ENCODE measurements at places on chromosomes 12 and 14.
A peak's percentile ranks its signal among the peaks of the same experiment; 100 is the strongest.

GRCh38 chr14:102251161-102251560 lies 53.8 kb downstream of the MOK start:
- no peak for DNase-seq

DNA sequence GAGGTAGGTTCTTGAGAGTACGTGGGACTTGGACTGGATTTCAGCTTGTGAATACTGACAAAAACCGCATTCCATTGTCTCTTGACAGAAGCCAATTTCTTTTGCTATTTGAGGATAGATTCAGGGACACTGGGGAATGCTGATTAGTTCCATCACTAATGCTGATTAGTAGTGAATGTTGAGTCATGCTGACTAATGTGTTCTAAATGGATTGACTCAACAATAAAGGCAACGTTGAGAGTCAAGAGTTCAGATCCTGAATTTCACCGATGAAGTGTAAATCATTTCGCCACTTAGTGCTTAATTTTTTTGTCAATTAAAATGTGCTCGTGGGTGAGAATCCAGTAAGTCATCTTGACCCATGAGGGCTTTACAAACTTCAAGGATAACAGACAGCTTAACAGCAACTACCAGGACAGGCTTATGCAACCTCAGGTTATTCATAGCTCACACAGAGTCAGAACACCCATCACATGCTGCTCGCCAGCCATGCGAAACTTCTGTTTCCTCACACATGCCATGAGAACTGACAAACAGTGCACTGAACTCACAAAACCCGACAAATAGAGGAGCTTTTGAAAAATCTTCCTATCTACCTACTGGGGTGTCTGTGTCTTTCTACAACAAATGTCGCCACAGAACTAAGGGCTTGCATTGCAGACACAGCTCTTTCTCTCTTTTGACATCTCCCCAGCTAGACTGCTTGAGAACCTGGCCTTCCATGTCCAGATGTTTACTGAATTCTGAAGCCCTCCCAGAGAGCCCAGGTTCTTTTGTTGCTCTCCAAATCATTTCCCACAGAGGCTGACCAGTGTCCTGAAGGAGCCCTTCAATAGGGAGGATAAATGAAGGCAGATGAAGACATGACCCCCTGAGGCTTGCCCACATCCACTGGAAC lies 316.4 kb downstream of the ZFP36L1 start:
- no peak for DNase-seq

- no peak for DNase-seq
These were observed 319.9 kb downstream of the KCNC2 start for GRCh38 chr12:74889563-74890236.

GRCh38 chr12:79299447-79300198 lies 391.1 kb downstream of the PAWR start:
- no peak for DNase-seq

- peak; percentile 9 for DNase-seq
These were observed 723.8 kb downstream of the BCL11B start for GRCh38 chr14:98548071-98548686.

- no peak for DNase-seq
These were observed 5.6 kb downstream of the FAM234B start for GRCh38 chr12:13049816-13050215.

DNA sequence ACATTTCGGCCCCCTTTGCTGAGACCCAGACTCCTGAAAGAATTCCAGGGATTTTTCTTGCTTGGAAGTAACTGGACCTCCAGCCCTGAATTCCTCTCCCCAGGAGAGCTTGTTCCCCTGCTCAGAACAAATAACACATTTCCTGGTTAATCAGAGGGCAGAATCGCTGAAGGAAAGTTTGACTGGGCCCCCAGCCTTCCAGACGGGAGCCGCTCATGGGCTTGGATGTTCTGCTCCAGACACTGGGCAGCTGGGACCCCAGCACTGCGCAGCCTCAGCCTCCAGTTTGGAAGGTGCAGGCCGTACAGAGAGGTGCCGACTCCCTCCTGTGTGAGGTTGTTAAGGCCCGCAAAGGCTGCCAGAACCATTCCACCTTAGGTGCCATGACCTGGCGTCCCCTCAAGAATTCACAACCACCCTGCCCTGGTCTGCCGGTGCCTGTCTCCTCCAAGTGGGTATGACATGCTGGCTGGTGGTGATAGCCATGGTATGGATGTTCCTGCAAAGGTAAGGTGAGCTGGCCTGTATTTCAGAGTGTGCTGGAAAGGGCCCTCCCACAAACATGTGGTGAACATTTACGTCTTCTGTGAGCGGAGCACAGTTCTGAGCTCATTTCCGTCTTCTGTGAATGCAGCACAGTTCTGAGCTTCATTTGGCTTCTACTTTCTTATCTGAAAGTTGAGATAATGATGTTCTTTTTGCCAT lies 5.1 kb upstream of the LTBP2 start:
- no peak for DNase-seq

DNA sequence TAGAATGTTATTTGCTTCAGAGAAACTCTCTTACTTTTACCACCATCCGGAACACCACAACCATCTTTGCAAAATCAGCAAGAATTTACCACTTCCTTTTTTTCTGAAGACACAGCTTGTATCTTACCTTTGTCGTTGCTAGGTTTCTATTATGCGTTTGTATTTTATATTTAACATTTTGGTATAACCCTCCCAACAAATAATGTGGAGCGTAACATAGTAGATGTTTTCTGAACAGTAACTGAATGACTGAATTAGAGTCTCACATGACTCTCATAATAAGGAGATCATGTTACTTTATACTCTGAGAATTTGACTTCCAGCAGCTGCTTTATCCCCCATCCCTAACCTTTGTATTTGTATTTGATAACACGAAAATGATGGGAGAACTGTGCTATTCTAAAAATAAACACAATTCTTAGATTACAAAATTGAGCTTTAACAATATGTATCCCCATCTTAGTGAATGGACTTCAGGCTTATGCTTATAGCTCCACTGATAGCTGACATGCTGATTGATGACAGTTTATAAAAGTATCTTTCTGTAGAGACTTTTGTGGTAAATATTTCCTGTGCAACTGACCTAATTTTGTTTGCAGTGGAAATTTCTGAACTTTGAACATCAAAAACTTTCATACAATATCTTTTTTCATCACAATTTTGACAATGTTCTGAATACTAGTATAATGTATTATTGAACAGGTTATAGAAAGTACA lies 7.9 kb upstream of the KLRB1 start:
- no peak for DNase-seq

- DNase-seq: no peak
These were observed 13.7 kb downstream of the ARID2 start for GRCh38 chr12:45743247-45743646.

DNA sequence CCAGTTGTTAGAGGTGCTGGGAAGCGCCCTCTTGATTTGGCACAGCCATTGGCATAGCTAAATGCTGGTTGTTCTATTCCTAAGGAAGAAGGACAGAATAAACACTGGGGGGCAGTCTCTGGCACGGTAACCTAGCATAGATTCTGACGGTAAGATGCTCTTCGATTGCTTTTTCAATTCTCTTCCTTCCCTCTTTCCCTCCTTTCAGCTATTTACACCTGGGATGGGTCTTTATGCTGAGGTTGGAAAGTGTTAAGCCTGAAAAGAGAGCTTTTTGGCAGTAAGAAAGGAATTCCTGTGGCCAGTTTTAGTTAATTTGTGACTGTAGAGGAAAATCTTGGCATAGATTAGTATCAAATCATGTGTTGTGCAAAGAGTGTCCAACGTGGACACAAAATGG lies 162.8 kb downstream of the SNAPC1 start:
- no peak for DNase-seq

DNA sequence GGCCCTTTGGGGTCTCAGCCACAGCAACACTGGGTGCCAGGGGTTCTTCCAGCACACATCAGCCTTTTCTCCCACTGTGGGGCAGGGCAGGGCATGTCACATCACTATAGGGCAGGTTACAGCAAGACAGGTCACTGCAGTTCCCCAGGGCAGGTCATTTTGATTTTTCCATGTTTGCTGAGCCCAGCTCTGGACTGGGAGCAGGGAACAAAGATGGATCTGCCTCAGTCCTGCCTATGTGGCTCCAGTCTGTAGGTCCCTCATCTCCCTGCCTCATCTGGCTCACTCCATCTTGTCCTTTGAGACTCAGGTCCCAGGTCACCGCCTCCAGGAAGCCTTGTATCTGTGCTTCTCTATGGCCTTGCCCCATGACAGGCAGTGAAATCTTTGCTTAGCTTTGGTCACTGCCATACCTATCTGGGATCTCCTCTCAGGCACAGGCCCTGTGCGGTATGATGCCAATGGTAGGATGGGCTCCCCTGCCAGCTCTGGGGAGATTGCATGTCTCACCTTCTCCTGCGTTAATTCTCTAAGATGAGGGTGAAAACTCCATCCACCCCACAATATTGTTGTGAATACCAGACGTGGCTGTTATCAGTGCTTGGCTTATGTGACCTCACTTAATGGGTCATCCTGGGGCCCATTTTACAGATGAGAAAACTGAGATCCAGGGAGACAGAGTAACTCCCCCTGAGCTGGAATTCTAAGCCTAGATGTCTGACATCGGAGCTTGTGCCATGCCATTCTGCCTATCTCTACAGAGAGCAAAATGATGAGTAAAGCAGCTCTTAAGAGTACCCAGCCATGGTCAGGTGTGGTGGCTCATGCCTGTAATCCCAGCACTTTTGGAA lies 1.5 kb downstream of the SERPINA6 start:
- DNase-seq: no peak

- DNase-seq: no peak
These were observed 915.3 kb downstream of the FSCB start for GRCh38 chr14:43591776-43592175.

- no peak for DNase-seq
These were observed 1117.5 kb downstream of the AACS start for GRCh38 chr12:126182619-126183236.

DNA sequence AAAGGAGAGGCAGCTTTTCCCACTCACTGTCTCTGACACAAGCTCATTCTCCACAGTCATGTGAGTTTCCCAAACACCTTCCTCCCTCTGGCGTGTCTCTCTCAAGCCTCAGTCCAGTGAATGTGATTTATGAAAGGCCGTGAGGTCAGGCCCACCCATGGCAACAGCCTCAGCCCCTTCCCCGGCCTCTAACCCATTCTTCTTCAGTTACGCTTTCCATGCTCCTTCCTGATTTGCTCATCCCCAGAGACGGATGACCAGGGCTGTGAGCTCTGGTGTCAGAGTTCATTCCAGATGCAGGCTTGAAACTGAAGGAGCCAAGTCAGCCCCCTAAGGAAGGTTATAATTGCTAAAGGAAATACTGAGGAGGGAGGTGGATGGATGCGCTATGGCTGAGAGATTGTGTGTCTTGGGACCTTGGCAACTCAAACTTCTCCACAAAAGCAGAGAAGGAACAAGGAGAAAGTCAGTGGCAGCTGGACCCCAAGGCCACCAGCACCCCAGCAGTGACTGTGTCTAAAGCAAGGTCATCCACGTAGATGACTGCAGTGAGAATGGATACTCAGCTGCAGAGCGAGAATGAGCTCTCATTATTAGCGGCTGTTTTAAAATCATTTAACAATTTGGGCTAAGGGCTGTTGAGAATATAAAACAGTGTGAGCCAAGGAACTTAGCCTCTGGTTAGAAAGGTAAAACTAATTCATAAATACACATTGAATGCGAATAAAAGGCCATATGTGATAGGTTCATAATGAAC lies 84.1 kb downstream of the FBXL14 start:
- no peak for DNase-seq

DNA sequence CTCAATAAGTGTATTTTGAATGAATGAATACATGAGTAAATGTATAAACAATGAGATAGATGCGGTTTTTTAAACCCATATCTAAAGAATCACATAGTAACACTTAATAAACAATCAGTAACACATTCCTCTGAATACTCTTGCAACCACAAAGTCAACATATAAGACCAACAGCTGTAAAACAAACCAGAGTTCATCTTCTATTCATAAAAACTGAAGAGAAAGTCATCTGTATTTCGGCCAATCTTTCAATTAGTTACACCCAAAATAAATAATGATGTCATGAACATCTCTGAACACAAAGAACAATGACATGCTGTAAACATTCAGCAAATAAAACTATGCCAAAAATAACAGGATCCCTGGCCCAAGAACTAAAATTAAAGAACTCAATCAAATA lies 47.2 kb downstream of the ARMH4 start:
- no peak for DNase-seq

- DNase-seq: peak; percentile 1
These were observed 88.0 kb upstream of the TMEM260 start for GRCh38 chr14:56491299-56492285.

DNA sequence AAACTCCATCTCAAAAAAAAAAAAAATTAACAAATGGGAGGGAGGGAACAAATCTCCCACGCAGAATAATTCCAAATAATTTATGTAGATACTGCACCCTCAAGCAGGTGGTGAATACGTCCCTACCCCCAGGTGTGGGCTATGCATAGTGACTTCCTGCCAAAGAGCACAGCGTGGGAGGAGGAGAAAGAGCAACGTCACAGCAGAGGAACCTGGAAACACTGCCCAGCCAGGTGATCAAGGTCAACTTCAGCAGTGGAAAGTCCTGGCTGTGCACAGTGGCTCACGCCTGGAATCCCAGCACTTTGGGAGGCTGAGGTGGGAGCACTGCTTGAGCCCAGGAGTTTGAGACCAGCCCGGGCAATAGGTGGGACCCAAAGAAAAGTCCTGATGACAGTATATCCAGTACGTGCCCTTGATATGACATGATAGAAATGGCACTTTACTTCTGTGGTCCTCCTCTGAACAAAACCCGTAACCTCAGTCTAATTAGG lies 9.5 kb downstream of the CINP start:
- no peak for DNase-seq

DNA sequence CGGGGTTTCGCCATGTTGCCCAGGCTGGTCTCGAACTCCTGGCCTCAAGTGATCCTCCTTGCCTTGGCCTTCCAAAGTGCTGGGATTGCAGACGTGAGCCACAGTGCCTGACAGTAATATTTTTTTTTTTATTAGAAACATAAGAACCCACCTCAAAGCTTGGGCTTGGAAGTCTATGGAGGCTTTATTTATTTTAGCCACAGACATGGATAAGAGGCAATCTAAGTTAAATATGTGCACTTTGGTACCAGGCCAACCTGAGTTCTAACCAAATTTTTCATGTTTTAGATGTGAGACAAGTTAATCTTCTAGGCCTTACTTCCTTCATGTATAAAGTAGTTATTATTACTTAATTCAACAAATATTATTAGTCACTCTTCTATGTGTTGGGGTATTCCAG lies 96.9 kb downstream of the RAD51B start:
- no peak for DNase-seq

GRCh38 chr12:129716825-129717224 lies 187.0 kb downstream of the TMEM132D start:
- DNase-seq: no peak

All from activated CD4-positive, alpha-beta T cell treated with anti-CD3 and anti-CD28 coated beads, Interleukin-2, amount 50 U/mL, for 4 hours (primary cell).